NCI-H1417 treated with DMSO at 0.1 percent for 48 hours (cell line): ENCODE measurements at places on chromosomes 2 and 18.

- DNase-seq, result no peak
Measured at GRCh38 chr2:30334762-30335363, 103.5 kb downstream of the LBH start.

DNA sequence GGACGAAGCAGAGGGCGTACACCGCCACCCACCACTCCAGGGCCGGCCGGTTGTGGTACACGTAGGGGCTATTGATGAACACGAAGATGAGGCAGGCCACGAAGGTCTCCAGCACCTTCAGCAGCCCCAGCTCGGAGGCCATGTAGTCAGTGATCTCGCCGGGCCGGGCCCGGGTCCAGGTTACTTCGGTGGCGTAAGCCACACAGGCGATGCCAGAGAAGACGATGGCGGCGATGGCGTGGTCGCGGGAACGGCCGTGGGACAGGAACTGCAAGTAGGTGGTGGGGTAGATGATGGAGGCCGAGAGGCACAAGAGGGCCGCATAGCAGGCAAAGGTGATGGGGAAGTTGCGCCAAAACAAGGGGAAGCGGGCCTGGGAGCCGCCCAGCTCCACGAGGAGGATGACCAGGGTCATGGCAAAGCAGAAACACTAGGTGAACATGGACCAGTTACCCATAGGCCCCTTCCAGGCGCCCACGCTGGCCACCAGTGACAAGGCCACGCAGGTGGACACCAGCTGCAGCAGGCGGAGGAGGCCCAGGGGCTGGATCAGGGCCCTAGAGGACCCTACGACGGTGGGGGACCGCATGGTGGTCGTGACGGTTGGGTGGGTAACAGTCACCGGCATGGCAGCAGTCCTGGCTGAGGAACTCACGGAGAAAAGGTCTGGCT lies 128.4 kb upstream of the FAM98A start:
- DNase-seq, result no peak

GRCh38 chr2:151380580-151381235 lies 23.3 kb downstream of the TNFAIP6 start:
- no peak for DNase-seq

DNA sequence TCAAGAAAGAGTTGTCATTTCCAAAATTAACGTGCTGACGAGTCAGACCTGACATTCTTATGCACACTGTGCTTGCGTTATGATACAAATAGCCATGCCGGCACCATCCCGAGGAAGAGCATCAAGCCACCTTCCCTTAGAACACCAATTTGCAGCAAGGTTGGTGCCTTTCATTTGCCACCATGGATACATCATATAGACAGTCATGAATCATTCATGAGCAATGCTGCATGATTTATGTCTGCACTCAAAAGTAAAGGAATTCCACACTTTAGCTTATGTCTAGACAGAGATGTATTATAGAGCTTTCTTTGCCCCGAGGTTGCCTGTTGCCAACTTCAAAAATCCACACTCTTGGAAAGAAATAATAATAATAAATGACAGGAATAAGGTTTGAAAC lies 166.9 kb downstream of the VWC2L start:
- DNase-seq, result no peak
